ENCODE measurements at places on chromosomes 7 and 10.

GRCh38 chr7:22849662-22850061 lies 27.0 kb upstream of the TOMM7 start:
- DNase-seq: no peak

GRCh38 chr10:1661859-1662437 lies 75.4 kb downstream of the ADARB2 start:
- DNase-seq: peak; percentile 69

GRCh38 chr7:38655833-38656774 lies 24.9 kb upstream of the AMPH start:
- DNase-seq: no peak

DNA sequence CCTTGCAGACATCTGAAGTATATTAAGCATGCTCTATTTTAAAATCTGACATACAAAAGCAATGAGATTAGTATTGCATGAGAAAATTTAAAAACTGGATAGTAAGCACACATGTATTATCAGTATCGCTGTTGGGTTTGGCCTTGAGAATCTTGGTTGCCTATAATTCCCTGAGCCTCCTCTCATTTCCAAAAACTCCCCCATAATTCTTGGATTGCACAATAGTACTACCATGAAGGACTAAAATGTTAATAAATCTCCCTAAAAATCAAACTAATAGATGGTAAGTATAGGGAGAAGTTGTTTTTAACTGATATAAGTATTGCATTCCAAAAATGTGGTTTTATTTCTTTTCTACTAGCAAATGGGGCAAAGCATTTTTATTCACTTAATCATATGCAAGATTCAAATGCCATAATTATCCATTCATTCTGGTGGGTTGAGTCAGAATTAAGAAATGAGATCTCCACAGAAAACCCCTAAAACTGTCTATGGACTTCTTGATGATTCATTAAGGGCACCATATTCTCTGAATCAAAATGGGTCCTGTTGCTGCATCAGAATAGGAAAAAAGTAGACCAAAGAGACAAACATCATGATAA lies 10.3 kb upstream of the VIM start:
- no peak for DNase-seq

- no peak for DNase-seq
Measured at GRCh38 chr7:88969167-88969566, 173.6 kb upstream of the TEX47 start.

- DNase-seq: no peak
Measured at GRCh38 chr10:17247210-17247609, 19.2 kb downstream of the VIM start.

GRCh38 chr7:90351987-90352386 lies 5.5 kb downstream of the GTPBP10 start:
- no peak for DNase-seq

- DNase-seq: no peak
Measured at GRCh38 chr7:81280531-81280930, 361.7 kb upstream of the SEMA3C start.

- no peak for DNase-seq
Measured at GRCh38 chr10:121450247-121450646, 148.0 kb downstream of the FGFR2 start.

DNA sequence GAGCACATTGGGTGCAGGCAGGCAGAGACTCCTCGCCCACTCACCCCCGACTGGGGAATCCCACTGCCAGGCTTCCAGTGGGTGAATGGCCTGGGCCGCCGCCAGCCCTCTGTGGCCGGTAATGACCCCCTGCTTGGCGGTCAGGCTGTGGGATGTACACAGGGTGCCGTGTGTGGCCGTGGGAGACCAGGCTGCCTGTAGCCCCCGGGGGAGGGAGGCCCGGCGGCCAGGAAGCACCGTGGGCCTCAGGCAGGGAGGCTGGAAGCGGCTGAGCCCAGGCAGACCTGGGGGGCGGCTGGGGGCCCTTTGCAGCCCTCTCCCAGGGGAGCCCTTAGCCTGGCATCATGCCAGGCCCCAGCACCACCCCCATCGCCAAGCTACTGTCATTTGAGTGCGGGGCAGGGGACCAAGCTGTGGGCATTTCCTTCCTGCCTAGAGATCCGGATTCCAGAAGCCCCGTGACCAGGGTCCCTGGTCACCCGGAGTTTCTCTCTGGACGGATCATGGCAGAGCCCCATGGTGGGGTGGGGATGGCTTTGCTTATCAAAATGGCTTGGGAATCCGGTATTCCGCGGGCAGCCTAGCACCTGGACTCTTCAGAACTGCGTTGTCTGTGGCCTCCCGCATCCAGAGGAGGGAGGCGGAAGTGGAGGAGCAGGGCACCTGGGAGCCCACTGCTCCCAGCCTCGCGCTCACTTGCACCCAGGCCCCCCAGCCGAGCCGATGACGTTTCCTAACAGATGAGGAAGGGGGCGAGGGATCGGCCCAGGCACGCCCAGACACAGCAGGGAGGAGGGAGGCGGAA lies 1.1 kb downstream of the TTYH3 start:
- DNase-seq: peak; percentile 66

DNA sequence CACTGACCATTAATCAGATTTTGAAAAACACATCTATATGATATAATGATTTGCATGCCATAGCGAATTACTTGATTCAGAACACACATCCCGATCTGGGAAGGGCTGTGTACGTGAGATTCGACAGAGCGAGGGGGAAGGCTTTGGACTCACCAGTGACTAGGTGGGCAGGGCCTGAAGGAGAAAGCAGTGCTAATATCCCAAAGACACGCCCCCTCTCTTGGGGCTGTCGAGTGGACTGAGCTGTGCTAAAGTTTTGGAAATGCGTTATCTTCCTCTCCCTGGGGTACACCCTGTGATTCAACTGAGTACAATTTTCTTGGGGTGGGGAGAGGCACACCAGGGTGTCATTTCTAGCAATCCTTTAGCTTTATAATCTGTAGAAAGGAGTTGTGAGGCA lies 1.8 kb downstream of the LRRC17 start:
- DNase-seq: no peak

- DNase-seq: no peak
Measured at GRCh38 chr10:18523025-18523424, 128.4 kb downstream of the NSUN6 start.

GRCh38 chr10:43980313-43980712 lies 331.6 kb upstream of the ZNF32 start:
- DNase-seq: no peak

DNA sequence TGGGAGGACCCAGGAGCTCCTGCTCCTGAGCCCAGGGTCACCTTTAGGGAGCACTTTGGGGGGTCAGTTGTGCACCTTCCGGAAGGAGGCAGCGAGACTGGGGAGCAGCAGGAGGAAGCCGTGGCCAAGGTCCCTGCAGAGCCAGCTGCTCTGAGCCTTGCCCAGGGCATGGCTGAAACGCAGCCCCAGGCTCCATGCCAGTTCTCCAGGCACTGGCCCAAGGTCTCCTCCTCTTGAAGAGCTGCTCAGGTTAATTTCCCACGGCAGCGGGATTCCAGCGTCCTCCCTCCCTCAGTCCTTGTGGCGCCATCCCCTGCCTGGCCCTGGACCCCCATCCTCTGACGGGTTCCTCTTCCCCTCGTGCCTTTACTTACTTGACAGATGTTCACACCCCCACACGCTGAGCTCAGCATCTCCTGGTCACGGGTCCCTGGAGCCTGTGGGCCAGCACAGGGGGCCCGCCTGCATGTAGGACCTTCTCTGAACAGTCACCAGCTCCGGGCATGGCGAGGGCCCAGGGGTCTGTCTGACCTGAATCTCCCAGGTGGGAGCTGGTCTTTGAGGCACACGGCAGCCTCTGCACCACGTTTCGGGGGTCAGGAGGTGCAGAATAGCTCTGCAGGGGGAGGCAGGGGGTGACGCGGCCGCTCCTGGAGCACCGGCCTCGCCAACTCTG lies 16.7 kb upstream of the CFAP46 start:
- peak; percentile 19 for DNase-seq

DNA sequence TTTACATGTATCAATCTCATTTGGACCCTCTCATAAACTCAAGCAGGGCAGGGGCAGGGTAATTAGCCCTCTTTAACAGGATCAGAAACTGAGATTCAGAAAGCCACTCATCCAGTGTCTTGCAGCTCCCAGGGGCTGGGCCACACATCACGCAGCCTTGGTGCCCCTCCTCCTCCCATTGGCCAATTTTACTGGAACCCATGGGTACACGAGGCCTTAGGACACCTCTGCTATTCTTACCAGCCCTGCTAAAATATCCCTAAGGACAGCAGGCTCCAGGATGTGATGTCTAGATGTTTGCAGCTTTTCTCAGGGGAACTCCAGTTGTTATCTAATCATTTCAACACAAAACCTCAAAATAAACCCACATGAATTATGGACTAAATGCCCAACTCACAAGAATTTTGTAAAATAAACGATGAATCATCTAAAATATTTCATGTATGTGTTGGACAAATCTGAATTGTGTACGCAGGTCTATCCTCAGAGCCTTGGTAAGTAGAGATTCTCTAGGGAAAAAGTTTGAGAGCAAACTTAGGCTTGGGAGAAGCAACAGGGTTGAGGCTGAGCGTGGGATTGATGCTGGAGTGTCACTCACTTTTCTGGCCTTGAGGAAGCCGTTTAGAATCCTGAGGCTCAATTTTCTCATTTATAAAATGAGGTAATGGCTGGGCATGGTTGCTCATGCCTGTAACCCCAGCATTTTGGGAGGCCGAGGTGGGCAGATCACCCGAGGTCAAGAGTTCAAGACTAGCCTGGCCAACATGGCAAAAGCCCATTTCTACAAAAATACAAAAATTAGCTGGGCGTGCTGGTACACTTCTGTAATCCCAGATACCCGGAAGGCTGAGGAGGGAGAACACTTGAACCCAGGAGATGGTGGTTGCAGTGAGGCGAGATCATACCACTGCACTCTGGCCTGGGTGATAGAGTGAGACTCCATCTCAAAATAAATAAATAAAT lies 69.7 kb upstream of the TNS3 start:
- no peak for DNase-seq

- DNase-seq: peak; percentile 77
Measured at GRCh38 chr10:16520900-16521299, 779 bp downstream of the C1QL3 start.

GRCh38 chr10:70232859-70233108 lies 445 bp downstream of the PPA1 start:
- no peak for DNase-seq

GRCh38 chr10:125011926-125012705 lies 70.2 kb downstream of the ZRANB1 start:
- no peak for DNase-seq

- no peak for DNase-seq
Measured at GRCh38 chr10:118102121-118102520, 55.4 kb upstream of the RAB11FIP2 start.

DNA sequence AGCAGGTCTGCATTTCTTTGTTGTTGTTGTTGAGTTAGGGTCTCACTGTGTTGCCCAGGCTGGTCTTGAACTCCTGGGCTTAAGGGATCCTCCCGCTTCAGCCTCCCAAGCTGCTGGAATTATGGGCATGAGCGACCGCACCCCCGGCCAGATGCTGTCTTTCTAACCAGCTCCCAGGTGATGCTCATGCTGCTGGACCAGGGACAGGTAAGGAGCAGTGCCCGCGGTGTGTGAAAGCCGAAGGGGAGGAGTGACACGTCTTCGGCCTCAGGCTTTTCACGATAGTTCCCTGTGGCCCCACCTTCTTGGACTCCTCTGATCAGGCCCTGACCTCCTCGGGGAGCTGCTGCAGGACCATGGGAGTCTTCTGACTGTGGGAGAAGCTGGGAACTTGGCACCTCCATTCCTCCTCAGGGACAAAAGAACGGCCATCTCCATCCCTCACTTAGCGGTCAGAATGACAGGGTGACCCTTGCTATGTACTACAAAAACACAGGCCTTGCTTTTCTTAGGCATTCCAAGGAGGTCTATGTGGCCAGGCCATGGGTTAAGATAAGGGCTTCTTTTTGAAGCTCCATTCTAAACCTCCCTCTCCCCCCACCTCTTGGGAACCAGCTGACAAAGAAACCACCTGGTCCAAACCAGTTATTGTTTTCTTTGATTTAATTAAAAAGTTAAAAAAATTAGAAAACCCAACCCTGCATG lies 5.5 kb downstream of the SFRP5 start:
- no peak for DNase-seq

GRCh38 chr10:9602998-9603397 lies 1414.7 kb upstream of the CELF2 start:
- DNase-seq: no peak

GRCh38 chr7:117048882-117049281 lies 95.6 kb downstream of the ST7 start:
- DNase-seq: no peak

- peak; percentile 8 for DNase-seq
Measured at GRCh38 chr7:22195397-22196172, 161.4 kb downstream of the RAPGEF5 start.

DNA sequence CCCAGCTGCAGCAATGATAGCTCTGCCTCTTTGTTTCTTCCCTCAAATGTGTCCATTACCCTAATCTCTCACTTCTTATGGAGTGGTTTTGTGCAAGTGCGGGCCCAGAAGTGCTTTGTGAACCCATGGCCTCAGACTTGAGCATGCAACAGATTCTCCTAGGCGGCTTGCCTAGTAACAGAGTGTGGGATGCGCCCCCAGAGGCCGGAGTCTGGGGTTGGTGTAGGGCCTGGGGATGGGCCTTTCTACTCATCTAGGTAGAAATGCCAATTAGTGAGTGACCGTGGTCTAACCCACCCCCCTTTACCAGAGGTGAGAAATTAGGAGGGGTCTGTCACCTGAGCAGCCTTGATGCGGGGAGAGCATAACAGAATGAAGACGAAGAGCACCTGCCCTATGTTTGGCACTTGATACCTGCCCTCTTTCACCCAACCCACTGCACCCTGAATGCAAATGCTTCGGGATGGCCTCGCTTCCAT lies 7.0 kb upstream of the IGFBP1 start:
- no peak for DNase-seq

- no peak for DNase-seq
Measured at GRCh38 chr7:143492799-143493739, 15.4 kb downstream of the TAS2R41 start.

GRCh38 chr10:109676703-109677102 lies 246.6 kb downstream of the XPNPEP1 start:
- DNase-seq: no peak

DNA sequence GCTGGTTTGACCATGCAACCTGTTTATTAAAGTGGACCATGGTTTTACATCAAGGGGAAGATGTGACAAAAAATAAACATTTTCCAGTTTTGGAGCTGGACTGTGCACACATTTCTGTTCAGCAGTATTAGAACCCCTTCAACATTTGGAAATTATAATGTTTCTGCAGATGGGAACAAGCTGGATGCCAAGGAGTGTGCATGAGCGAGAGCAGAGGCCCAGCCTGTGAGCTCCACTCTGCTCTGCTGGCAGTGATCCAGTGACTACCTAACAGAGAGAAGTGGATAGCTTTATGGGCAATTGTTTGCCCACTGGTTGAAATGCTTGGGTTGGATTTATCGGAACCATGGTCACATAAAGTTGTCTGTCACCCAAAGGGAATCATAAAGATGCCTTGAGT lies 456.7 kb downstream of the NRG3 start:
- no peak for DNase-seq

DNA sequence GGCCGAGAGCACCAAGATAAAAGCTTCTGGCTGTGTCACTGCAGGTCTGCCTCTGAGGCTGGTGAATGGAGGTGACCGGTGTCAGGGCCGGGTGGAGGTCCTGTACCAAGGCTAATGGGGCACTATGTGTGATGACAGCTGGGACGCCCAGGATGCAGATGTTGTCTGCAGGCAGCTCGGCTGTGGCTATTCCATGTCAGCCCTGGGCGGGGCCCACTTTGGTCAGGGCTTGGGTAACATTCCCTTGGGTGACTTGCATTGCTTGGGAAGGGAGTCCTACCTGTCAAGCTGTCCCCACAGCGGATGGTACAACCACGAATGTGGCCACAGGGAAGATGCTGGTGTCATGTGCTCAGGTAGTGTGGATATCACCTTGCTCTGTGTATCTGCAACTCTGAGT lies 8.0 kb downstream of the DMBT1 start:
- DNase-seq: no peak

All from GM13976 (cell line).